Common myeloid progenitor, CD34-positive (primary cell): ENCODE measurements at places on chromosomes 2 and 18.

GRCh38 chr2:207227062-207227748 lies 61.5 kb upstream of the KLF7 start:
- DNase-seq, result no peak

DNA sequence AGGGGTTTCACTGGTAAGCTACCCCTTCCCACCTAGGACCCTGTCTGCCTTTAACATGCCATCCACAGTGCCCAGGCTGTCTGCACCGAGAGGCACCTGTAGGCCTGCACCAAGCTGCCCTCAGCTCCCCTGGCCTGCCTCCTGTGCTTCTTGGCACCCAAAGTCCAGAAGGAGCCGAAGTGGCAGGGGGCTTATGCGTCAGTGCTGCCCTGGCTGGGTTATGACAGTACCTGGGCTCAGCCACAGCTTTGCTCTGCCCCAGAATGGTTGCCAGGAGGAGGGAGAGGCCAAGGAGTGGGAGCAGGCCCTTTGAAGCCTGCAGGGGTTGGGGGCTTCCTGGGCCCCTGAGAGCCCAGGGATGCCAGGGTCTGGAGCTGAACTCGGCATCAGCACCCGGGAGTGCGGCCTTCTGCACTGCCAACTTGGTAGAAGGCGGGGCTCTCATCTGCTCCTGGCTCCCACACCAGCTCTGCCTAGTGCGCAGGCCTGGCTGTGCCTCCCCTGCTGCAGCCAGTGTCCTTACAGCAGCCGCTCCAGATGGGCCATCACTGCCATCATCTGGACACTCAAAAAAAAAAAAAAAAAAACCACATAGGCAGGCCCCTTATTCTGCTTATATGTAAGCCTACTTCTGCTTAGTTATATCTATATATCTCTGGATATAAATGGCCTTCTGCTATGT lies 155.4 kb downstream of the THSD7B start:
- DNase-seq, result no peak

DNA sequence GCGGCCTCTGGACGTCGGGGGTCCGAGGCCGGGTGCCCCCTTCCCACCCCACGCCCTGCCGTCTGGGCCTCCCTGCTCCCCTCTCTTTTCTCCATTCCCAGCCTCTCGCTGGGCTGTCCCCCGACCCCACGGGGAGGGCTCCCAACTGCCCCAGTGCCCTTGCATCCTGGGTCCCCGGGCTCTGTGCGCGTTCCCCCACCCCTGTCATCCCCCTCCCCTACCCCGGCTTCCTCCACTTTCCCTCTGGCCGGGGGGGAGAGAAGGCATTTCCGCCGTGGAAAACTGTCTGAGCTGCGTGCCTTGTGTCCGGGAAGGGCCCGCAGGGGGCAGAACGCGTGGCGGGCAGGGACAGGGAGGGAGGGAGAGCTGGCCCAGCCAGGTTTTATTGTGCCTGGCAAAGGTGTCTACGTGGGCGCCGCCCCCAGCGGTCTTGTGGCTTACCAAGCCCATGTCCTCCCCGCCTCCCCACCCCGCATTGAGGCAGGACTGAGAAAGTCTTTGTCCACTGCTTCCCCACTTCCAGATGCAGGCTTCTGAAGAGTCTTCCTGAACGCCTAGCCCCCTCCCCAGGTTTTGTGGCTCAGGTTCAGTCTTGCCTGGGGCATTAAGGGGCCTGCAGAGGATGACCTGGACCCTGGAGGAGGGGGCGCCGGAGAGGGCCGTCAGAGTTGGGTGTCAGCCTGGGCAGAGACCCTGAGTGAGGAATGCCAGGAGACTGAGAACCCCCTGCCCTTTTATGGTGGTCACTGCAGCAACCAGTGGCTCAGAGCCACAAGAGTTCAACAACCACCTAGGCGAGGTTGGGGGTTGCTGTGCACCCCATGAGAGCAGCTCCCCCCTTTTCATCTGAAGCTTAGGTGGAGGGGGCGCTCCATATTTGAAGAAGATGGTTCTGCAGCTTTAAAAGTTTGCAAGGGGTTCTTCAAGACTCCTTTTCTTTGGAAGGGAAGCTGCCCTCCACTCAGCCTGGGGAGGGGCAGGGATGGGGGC lies 1.3 kb downstream of the ITM2C start:
- DNase-seq, result peak; percentile 53

DNA sequence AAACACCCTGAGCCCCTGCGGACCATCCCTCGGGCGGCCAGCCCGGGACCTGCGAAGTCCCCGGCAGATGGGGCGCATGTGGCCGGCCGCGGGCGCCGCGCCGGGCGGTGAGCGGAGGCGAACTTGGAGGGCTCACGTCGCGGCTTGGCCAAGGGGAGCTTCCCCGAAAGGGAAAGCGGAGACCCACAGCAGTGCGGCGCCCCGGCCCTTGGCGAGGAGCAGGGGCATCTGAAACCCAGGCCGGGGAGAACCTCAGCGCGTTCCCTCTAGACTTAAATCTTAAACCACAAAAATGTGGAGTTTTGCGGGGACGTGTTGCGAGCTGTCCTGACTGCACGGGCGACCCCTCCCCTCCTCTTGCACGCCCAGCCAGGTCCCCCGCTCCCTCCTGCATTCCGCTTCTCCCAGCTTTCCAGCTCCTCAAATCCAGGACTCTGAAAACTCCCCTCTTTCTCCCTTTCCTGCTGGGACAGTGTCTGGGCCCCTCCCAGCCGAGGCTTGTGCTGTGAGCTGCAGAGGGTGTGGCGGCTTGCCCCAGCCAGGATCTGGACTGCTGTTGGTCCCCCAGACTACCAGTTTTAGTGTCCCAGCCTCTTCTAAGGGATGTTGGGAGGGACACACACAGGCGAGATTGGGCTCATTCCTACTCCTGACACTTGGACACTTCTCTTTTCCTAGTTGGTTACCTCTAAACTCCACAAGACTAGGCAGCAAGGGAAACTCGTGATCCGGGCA lies 1.3 kb downstream of the FMNL2 start:
- peak; percentile 19 for DNase-seq

DNA sequence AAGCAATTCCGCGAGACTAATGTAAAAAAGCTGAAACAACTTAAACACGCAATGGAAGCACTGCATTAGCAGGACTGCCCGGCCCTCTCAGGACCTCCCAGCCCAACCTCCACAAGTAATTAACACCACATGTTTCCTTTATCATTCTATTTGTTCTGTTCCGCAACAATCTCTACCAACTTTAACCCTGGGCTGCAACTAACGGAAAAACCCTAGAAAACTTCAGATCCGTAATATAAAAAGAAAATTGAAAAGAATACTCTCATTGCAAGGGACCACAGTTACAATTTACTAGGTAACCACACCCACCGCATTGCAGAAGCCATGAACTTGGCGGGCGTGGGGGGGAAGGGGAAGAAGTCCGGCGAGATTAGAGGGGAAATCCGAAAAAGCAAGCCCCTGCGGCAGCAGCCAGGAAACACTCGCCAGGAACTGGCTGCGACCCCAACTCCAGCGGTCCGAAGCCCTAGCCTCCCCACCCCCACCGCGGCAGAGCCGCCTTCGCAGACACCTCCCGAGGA lies 1.2 kb downstream of the EPB41L3 start:
- DNase-seq, result peak; percentile 90

DNA sequence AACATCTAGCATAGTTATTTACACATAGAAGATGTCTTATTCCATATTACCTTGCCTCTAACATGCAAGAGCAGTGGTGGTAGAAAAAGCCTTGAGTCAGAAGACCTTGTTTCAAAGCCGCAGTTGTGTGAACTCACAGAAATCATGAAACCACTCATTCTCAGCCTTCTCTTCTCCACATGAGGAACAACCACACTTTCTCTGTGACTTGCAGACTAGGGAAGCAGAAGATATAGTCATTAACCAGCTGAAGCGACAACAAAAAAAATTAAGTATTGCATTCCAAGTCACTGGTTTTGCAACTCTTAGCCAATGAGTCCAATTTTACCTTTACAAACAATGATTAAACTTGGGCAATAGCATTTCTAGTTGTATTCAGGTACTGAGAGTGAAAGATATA lies 19.0 kb downstream of the TWSG1 start:
- DNase-seq, result no peak

GRCh38 chr18:11607906-11608305 lies 1.5 kb upstream of the SLC35G4 start:
- peak; percentile 5 for DNase-seq

- DNase-seq, result no peak
Measured at GRCh38 chr2:231985823-231986261, 24.3 kb downstream of the DIS3L2 start.

DNA sequence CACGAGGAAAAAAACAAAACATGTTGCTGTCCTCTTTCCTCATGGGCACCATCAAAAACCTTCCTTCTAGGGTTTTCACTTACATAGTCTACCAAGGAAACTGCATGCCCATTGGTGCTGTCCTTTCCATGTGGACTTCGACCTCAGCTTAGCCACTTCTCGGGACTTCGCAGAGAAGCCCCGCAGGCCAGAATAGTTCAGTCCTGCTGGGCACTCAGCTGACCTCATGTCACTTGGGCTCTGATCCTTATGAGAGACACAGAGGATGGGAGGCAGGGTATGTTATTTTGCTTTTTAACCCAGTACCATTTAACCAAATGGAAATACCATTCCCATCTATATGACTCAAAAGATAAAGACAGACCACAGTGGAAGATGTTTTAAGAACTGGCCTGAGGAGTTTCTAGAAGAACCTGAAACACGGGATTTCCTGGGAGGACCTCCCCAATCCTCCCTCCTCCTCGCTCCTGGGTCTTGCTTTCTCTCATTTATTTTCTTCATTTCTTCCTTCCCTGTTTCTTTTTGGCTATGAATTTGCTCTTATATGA lies 28.4 kb downstream of the AAK1 start:
- DNase-seq, result no peak

- DNase-seq, result peak; percentile 59
Measured at GRCh38 chr18:9849407-9850283, 36.1 kb upstream of the TXNDC2 start.

DNA sequence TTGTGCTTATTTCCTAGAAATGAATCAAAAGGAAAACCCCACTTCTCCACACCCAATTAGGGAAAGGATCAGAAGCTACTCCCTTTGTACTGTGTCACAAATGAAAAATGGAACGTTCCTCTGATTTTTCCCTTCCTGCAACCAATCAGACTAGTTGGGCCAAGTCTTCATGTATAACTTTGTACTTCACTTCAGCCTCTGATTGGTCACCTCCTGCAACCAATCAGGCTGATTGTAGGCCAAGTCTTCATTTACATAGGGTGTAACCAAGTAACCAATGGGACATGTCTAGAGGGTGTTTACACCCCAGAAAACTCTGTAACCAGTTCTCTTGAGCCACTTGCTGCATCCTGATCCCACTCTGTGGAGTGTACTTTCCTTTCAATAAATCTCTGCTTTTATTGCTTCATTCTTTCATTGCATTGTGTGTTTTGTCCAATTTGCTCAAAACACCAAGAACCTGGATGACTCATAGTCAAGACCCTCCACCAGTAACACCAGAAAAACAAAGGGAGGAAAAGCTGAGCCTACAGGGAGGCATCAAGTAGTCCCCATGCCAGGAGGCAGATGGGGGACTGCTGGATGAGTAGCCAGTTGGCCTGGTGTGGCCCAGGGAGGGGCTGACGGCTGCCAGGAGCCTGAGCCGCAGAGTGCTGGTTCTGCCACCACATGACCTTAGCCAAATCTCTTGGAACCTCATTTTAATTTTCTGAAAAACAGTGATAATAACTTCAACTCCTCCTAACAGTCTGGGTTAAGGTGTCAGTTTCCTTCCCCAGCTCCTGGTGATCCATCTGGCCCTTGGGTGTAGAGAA lies 46.1 kb downstream of the SOWAHC start:
- no peak for DNase-seq

DNA sequence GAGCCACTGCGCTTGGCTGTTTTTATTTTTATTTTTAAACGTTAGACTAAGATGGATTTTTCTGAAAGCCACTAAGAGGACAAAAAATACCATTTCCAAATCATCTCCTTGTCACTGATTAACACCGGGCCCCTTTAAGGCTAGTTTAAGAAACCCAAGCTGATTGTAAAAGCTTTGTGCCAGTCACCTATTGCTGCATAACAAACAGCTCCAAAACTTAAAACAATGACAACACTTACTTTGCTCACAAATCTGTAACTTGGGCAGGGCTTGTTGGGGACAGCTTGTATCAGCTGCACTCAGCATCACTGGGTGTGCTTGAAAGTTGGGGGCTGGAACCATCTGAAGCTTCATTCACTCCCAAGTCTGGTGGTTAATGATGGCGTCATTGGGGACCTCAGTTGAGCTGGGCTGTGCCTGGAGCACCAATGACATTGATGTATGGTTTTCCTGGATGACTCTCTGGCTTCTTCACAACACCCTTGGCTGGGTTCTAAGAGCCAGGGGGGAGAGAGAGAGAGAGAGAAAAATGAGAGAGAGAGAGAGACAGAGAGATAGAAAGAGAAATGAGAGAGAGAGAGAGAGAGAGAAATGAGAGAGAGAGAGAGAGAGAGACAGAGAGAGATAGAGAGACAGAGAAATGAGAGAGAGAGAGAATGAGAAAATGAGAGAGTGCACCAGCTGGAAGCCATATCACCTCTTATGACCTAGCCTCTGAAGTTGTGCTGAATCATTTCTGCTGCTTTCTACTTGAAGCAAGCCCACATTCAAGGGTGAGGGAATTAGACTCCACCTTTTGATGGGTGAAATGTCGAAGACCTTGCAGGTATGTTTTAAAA lies 26.0 kb upstream of the ATG16L1 start:
- no peak for DNase-seq

DNA sequence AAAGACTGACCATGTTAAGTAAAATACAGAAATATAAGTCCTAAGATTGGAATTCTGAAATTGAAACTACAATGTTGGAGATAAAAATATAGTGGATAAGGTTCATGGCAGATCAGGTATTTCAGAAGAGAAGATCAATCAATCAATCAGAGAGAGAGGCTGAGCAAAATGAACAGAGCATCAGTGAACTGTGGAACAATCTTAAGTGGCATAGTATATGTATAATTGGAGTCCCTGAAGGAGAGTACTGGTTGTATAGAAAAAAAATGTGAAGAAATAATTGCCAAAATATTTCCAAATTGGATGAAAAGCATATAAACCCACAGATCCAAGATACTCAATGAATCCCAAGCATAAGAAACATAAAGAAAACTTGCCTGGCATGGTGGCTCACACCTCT lies 35.0 kb downstream of the ASB18 start:
- DNase-seq, result peak; percentile 3

GRCh38 chr2:198164843-198165242 lies 360.4 kb downstream of the PLCL1 start:
- no peak for DNase-seq

- peak; percentile 22 for DNase-seq
Measured at GRCh38 chr2:31903109-31903780, 107.6 kb downstream of the MEMO1 start.

- no peak for DNase-seq
Measured at GRCh38 chr2:147917161-147917560, 72.3 kb downstream of the ACVR2A start.

- DNase-seq, result no peak
Measured at GRCh38 chr18:79422783-79423165, 27.0 kb downstream of the NFATC1 start.
